ENCODE measurements at places on chromosomes 2 and 18.

GRCh38 chr2:169038338-169038757, 7.2 kb upstream of the ABCB11 start:
- peak; percentile 72 for DNase-seq

DNA sequence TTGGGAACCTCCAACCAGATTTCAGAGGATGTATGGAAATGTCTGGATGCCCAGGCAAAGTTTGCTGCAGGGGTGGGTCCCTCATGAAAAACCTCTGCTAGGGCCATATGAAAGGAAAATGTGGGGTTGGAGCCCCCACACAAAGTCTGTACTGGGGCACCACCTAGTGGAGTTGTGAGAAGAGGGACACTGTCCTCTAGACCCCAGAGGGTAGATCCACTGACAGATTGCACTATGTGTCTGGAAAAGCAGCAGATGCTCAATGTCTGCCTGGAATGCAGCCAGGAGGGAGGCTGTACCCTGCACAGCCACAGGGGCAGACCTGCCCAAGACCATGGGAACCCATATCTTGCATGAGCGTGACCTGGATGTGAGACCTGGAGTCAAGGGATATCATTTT, 573.7 kb upstream of the NXPH2 start:
- DNase-seq, result no peak

- DNase-seq, result no peak
These were observed 1.8 kb downstream of the IGFBP5 start for GRCh38 chr2:216693414-216694080.

DNA sequence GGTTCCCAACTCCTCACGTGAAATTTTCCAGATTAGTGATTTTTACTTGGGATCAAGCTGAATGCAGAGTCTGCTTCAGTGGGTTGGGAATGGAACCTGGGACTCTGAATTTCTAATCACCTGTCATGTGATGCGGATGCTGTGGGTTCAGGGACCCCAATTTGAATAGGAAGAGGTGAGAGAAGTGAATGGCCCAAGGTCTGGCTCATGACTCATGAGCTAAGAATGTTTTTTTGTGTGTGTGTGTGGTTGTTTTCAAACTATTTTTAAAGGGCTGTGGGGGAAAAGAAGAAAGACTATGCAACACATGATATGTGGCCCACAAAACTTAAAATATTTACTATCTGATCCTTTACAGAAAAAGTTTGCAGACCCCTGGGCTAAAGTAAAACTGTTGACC, 108.5 kb upstream of the CYRIA start:
- DNase-seq, result no peak

DNA sequence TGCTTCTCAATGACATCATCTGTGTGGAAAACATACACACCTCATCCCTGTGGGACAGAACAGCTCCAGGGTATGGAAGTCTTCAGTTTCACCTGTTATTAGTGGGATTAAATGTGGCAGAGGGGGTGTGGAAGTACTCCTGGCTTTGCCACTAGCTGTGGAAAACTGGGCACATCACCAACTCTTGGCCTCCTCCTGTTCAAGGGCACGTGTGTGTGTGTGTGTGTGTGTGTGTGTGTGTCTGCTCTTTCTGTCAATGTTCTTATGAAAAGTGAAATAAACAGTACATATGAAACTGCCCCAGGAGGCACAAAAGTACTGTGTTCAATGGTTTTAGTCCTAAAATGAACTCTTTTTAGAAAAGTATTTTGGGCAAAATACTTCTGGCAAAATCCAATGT, 65.9 kb downstream of the MTHFD2 start:
- DNase-seq, result no peak

GRCh38 chr2:206418968-206419367, 24.4 kb upstream of the ADAM23 start:
- DNase-seq, result no peak

DNA sequence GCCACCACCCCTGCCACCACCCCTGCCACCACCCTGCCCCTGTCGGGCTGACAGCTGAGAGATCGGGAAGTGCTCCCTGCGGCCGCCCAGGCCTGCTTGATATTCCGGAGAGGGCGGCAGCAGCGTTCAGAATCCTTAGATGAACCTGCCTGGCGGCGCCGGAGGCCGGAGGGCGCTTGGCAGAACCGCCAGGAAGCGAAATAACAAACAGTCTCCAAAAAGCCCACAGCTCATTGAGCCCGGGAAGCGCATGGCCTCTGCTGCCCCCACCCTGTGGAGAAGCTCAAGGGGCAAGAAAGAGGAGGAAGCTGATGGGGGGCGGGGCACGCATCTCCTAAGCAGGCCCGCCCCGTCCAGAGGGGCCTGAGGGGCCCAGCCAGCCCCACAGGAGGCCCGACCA, 92.2 kb upstream of the MBOAT2 start:
- no peak for DNase-seq

DNA sequence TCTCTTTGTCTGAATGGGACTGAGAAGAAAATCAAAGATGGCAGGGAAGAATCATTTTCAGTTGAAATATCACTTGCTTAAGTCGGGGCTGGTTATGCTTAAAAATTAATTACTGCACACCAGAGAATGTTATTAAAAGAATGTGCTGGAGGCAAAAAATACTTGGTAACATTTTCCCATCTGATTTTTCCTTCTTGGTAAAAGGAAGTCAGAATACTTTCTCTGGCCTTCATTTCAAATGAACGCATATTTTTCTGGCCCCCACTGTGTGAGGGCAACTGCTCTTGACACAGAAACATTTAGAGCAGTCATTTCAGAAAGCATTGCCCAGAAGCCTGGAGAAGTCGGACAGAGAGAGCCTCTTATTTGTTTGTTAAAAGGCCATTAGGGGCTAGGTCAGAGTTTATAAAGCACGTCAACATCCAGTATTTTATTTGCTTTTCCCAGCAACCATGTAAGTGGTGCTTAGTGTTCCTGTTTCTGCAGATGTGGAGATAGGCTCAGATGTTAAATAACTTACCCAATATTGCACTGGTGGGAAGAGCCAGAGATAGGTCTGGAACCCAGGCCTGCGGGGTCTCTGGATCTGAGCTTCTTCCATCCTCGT, 32.9 kb upstream of the LYPD6B start:
- no peak for DNase-seq

DNA sequence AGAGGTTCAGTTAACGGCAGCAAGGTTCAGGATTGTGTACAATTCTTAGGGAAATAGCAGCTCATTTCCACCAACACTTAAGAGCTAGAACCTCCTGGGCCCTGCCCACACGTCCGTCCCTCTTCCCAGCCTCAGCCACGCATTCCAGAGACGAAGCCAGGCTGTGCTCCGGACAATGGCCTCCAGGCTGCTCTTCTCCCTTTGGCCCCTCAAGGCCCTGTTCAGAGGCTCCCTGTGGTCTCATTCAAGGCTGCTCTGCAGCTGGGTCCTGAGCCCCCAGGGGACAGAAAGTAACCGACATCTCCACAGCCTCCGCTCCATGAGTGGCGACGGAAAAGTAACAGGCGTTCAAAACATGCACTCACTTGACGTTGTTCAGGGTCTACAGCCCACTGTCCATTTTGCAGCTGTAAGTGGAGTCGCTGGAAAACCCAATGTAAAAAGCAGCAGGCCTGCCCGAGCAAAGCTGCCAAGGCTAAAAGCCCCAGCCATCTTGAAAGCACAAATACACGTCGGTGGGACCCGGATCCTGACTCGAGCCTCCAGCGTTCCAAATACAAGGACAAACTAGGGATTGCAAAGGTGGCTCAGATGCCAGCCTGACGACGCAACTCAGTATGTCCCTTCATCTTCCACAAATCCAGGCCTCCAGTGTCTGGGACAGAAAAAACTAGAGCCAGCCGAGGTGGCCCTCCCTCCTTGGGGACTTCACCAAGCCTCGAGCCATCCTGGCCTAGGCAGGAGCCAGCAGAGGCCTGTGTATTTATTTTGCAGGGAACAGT, 76.9 kb downstream of the NDUFA10 start:
- no peak for DNase-seq

Data from Daoy (cell line).